Thyroid gland (tissue), 4 donors: ENCODE measurements at places on chromosomes 13 and 19. TPM values are rescaled to one million over a fixed set of nuclear protein-coding genes. Genes with fewer than 3 reads are reported as not detected.
A peak's percentile ranks its signal among the peaks of the same experiment; 100 is the strongest.

DNA sequence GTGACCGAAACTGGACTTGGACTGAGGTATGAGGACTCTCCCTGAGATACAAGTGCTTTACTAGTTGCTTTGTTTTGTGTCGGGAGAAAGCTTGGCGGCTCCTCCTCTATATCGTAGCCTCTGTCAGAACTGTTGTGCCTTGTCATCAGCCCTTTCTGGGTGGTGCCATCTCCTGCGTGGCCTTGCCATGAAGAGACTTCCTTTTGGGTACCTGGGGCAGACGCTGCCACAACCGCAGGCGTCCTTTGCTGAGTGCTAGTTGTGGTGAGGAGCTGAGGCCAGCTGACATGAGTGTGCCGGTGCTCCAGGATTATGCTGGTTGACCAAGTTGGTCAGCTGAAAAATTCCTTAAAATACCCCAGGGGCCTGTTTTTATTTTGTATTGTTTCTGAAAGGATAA lies 124.5 kb downstream of the AKAP11 start:
- H3K4me1 ChIP-seq: no peaks in the 10 kb centered on the region
- no peaks in the 10 kb centered on the region for H3K36me3 ChIP-seq
- H3K4me3 ChIP-seq: no peak overlapping the region

DNA sequence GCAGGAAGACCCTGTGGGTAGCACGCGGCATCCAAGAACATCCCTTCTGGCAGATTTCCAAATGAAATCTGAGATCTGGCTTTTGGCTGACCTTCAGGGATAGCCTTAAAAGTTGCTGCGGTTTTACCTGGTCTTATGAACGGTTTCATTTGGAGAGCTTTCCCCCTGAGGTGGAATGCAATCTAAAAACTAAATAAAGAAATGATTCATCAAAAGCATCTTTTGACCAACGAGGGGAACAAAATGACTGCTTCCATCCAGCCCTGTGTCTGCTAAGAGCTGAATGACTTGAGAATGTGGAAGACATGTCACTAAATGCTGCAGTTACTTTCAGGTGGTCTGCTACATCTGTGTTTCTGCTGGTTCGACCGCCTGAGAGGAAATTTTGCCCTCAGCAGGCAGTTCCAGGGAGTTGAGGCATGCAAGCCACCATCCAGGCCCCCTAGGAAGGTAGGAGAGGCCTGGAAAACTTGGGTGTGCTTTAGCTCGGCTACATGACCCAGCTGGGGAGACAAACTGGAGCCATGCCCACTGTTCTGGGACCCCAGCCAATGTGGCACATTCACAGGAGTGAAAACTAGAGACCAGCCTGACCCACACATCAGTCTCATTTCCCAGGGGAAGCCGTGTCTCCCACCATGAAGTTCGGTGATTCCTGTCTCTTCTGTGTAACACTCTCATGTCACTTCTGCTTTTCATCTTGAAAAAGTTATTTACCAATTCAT lies 175.1 kb upstream of the KL start:
- no peak overlapping the region for H3K4me3 ChIP-seq
- DNase-seq: peak; percentile 71
- no peaks in the 10 kb centered on the region for H3K27me3 ChIP-seq
- peaks cover 24% of the 10 kb centered on the region for H3K4me1 ChIP-seq
- H3K36me3 ChIP-seq: no peaks in the 10 kb centered on the region
- H3K27ac ChIP-seq: no peak overlapping the region

DNA sequence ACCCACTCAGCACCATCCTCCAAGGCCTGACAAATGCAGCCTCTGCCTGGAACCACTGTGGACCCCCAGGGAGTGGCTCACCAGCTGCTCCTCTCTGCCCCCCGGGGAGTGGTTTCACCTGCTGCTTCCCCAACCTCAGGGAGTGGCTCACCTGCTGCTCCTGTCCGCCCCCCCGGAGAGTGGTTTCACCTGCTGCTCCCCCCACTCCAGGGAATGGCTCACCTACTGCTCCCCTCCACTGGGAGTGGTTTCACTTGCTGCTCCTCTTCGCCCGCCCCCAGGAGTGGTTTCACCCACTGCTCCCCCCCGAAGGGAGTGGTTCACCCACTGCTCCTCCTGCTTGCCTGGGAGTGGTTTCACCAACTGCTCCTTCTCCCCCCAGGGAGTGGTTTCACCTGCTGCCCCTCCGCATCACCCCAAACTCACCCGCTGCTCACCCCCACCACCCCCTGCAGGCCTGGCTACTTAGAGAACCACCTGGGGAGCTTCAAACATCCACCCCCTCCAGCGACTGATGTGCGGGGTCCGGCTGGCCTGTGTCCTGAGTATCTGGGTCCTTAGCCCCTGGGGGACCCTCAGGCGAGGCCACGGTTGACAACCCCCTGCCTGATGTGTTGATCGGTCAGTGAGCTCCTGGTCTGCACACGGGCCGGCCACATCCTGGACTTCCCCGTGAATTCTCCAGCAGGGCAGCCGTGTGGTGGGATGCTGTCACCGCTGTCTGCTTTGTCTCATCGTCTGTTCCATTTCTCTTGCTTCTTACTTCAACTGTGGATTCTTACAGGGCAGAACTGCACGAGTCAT lies 14.6 kb upstream of the TMEM255B start:
- H3K27me3 ChIP-seq: no peaks in the 10 kb centered on the region
- peaks cover 7% of the 10 kb centered on the region for H3K4me1 ChIP-seq
- no peak overlapping the region for H3K4me3 ChIP-seq
- H3K27ac ChIP-seq: no peak overlapping the region
- no peak for DNase-seq

- no peaks in the 10 kb centered on the region for H3K4me1 ChIP-seq
- H3K36me3 ChIP-seq: peaks cover 36% of the 10 kb centered on the region
- no peak for DNase-seq
- H3K4me3 ChIP-seq: no peak overlapping the region
Measured at GRCh38 chr13:20064128-20064527, 96.7 kb downstream of the GJA3 start.

DNA sequence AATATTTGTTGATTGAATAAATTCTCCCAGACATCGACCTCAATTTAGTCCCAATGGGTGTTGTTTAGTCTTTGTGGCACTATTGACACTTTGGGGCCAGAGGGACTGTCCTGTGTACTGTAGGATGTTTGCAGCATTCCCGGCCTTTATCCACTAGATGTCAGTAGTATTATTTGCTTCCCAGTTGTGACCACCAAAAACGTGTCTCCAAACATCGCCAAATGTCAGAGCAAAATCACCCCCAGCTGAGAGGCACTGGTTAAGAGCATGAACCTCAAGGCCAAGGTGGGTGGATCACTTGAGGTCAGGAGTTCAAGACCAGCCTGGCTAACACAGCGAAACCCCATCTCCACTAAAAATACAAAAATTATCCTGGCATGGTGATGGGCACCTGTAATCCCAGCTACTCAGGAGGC lies 15.4 kb downstream of the NLRP12 start:
- H3K27ac ChIP-seq: no peak overlapping the region
- H3K27me3 ChIP-seq: no peaks in the 10 kb centered on the region
- no peaks in the 10 kb centered on the region for H3K4me1 ChIP-seq
- no peaks in the 10 kb centered on the region for H3K36me3 ChIP-seq
- no peak overlapping the region for H3K4me3 ChIP-seq

DNA sequence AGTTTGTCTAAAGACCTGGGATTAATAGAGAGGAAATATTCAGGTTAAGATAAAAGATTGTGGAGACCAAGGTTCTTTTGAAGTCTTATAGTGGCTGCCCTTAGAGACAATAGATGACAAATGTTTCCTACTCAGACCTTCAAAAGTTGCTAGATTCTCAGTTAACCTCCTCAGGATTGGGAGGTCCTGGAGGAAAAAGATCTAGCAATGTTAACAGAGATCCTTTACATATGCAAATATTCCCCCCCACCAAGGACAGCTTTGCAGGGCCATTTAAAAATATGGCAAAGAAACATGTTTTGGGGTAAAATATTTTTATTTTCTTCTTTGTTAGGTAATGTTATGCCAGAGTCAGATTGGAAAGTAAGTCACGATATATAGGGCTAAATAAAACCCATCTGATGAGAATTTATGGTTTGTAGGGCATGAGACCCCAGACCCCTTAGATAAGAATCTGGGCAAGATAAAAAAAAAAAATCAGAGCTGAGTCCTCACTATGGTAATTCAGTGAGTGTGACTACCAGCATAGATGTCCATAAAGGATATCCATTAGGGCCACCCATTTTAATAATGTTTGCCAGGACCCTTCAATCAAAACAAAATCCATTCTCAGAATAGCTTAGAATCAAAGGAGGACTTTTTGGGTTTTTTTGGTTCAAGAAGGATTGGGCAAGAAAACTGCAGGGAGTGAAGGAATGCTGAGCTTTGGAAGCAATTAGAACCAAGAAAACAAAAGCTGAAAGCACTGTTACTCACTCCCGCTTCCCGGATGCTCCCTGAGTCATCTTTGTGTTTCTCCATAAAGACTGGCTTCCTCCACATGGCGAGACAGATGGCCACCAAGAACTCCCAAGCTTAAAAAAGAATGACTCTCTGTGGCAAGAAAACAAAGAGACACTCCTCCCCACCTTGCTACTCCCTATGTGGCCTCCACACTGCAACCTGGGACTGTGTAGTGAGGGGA lies 28.2 kb downstream of the VSTM1 start:
- no peaks in the 10 kb centered on the region for H3K4me1 ChIP-seq
- no peak overlapping the region for H3K27ac ChIP-seq
- no peaks in the 10 kb centered on the region for H3K36me3 ChIP-seq
- no peaks in the 10 kb centered on the region for H3K27me3 ChIP-seq
- H3K4me3 ChIP-seq: no peak overlapping the region

GRCh38 chr19:47471733-47472457 lies at the start of gene SLC8A2:
TSS of gene SLC8A2 (minus strand) at chr19:47471893. CDS start at chr19:47466403, 5,490 bp downstream.
- DNase-seq: no peak
- peaks cover 7% of the 10 kb centered on the region for H3K4me1 ChIP-seq
- H3K27me3 ChIP-seq: peaks cover 11% of the 10 kb centered on the region
- no peak within 1 kb of the TSS for H3K4me3 ChIP-seq

DNA sequence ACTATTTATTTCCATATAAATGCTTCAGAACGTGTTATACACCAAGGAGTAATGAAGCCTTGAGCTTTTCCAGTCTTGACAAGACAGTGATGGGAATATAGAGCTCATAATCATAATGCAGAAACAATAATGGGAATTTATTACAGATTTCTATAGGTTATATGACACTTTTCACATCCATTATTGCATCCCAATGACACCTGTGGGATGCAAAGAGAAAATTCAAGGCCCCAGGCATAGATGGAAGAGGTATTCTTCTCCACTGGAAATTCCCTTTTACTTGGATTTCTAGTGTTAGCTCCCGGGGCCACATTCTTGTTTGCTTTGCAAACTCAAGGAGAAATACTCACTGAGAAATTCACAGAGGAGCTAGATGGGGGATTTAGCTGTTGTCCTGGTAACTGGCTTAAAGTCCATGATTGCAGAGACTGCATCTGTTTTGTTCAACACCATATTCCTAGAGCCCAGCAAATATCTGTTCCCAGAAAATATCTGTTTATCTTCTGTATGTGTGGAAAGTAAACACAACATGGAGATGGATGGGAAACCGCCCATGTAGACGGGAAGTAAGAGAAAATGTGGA lies 30.6 kb upstream of the TNFSF11 start:
- no peak overlapping the region for H3K27ac ChIP-seq
- DNase-seq: no peak
- no peaks in the 10 kb centered on the region for H3K27me3 ChIP-seq
- no peak overlapping the region for H3K4me3 ChIP-seq

Gene LILRA1
- not detected for total RNA-seq

Gene ATP4A
- 0.33 TPM for total RNA-seq

Gene WDR87
- not detected for total RNA-seq
